ENCODE measurements at places on chromosomes 7 and 10.

DNA sequence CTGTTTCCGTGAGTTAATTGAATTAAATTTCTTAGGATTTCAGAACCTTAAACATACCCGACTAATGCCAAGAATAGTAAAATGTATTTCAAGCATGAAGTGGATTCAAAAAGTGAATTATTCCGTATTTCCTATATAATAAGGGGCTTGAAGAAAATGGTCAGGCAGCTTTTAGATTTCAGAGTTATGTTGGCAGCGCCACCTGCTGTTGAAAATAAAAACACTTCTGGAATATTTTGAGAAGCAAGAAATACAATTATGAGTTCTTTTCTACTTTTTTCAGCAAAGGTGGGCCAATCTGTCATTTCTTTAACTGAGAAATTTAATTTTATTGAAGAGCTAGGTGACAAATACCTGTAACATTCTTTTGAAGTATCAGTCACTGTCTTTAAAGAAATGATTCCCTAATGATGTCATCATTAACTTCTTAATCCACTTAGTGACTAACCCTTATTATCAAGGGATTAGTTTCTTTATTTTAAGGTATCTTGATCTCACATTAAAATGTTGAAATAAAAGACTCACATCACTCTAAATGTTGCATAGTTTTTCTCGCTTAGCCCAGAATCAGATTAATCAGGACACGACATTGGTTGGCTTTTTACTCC is 36.6 kb upstream of the AGR3 start:
- DNase-seq, result no peak

- DNase-seq, result no peak
These were observed 226.5 kb downstream of the ITGB1 start for GRCh38 chr10:32731527-32731926.

DNA sequence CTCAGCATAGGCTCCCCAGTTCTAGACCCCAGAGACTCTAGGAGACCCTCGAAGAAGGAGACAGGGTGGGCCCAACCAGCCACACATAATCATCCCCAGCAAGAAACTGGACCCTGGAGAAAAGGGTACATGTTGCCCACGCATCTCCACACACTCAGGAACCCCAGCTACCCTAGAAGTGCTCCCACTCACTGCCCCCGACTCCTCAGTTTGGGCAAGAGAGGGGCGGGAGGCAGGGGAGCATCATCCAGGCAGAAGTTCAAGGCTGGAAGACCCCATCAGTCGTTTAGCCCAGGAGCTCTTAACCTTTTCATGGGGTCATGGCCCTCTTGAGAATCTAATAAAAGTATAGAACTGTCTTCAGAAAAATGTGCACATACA is 1.8 kb upstream of the ZNF467 start:
- DNase-seq, result no peak

DNA sequence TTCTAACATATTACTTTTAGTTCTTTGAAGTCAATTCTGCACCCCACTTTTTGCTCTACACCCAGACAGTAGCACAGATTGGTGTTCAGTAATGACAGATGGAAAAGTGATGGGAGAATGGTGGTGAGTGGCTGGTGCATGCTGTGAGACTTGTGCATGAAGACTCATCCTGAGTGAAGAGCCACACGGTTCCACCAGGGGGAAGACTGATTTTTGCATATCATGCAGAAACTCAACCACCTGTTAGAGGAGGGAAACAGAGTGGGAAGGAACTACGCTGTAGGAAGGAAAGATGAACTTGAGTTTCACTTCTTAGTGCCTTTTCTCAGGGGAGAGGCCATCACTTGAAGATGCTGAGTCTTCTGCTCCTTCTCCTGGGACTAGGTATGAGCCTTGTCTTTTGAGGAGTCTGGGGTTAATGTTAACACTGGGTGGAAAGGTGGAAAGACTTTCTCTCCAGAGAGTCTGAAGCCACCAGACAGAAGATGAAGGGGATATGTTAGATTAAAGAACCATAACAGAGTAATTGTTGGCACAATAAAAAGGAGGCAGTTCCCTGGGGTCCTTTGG is 9.3 kb upstream of the PRSS1 start:
- DNase-seq, result no peak

- no peak for DNase-seq
These were observed 1.1 kb downstream of the PLEKHS1 start for GRCh38 chr10:113752553-113752952.

GRCh38 chr7:125119559-125120115 is 190.0 kb upstream of the POT1 start:
- no peak for DNase-seq

- DNase-seq, result no peak
These were observed 28.3 kb upstream of the PIP4K2A start for GRCh38 chr10:22742678-22743077.

DNA sequence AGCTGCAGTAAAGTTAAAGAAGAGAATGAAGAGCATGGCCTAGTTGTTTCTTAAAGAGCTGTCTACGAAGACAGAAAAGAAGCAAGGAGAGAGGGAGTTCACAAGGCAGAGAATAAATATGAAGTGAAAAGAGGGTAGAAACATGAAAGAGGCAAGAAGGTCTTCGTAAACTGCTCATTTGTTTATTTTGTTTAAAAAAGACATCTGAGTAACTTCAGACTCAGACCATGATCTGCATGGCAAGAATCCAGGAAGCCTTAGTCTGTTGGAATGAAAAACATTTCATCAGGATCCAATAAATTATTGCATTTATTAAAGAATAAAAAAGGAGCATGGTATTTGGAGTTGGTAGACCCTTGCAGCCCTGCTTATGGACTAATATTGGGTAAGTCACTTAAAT is 151.1 kb downstream of the SEM1 start:
- DNase-seq, result no peak

DNA sequence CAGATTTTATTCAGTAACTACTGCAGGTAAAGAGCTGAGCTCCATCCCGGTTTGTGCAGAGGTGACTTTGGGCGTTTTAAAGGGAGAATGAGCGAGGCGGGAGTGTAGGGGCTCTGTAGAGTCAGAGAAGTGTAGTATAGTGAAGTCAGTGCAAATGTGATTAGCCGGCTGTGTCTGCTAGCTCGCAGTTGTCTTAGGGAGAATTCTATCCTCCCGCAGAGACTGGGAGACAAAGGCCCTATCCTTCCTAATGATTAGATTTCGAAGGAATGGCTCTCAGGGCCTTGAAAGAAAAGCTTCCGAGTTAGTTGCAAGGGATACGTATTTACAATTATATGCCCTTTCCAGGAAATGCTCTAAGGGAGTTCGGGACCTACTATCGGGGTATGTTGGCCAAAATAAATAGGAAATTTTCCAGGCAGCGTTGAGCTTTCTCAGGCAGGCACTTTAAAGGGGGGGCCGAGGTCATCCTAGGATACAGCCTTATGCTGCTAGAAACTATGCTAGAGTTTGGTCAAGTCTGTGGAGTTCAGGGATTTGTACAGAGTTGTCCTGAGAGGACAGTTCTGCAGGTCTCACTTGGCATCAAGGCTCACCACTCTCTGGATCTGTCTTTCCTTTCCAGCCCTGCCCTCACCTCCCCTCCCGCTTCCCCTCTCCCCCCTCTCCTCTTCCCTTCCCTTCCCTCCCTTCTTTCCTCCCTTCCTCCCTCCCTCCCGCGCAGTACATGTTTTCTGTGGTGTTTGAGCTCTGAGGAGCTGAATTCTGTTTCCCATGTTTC is 825 bp downstream of the MRPL32 start:
- no peak for DNase-seq

DNA sequence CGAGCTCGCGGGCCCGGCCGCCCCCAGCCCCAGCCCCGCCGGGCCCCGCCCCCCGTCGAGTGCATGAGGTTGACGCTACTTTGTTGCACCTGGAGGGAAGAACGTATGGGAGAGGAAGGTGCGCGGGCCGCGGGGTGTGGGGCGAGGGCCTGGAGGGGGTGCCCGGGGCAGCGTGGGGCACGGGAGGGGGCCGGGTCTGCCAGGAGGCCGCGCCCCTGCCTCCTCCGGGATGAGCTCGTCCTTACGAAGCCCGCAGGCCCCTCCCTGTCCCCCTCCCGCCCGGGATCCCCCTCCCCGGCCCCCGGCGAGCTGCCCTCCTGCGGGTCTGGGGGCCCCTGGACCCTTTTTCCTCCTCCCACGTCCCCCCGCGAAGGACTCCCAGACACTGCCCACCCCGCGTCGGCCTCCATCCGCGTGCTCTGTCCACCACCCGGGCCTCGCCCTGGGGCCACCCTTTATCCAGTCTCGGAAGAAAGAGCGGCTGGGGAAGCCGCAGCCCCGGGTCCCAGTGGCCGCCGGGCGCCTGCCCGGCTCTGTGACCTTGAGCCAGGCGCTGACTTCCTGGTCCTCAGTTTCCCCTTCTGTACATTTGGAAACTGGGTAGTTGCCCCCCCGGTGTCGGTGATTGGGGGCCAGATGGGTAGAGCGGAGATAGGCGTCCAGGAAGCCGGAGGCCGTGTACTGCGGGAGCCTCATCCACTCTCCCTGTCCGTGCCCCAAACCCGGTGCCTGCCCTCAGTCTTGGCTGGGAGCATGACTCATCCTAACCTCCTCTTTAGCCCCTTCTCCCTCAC is 521 bp downstream of the LIMK1 start:
- no peak for DNase-seq

DNA sequence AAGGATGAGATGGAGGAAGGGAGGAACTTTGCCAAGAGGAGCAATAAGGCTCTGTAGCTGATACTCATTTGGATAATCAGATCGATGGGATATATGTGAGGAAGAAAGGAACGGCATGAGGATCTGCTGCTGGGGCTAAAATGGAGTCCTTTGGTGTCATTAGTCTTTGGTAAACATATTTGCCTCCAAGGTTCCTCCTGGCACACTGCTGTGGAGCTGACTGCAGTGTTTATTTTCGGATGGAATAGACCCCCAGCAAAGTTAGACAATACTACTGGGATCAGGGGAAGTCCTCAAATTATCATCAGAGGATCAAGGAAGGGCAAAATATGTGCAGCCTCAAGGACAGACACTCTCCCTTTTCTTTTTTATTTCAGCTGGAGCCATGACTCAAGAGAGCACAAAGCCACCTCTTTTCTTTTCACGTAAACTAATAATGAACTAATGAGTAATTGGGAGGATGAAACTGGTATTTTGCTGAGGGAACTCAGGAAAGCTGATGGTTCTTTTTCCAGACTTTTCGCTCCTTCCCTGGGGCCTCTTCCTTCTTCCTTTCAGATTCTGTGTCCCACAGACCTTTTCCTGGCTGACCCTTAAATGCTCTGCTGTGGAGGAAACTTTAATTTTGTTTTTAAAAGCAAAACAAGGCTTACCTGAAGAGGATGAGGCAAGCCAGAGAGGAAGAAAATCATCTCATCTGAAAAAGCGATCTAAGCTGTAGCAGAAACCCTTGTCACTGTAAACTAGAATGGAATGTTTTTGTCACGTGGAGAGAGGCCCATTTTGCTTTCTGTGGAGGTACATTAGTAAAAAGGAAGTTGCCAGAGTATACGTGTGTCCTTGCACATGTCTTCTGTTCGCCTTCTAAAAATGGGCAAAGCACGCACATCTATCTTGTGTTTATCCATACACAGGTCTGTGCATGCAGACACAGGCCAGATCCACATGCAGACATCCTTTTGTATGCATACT is 33.3 kb downstream of the LRMDA start:
- no peak for DNase-seq

- no peak for DNase-seq
These were observed 333.9 kb downstream of the ADRA2A start for GRCh38 chr10:111410740-111411139.

DNA sequence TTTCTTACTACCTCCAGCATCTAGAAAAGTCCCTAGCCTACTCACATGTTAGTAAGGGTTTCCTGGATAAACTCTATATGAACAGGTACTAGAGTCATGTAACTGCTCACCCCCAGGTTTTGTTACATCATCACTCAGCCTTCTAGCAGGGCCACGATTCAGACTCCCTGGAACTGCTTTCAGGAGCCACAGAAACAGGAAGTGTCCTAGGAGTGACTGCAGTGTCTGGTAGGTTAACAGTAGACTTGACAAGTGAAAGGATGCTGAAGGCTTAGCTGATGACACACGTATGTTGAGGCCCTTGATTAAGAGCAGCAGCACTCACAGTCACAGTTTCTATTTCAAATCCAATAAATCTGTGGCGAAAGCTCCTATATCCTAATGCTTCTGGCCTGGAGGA is 101.2 kb downstream of the DNMBP start:
- no peak for DNase-seq

DNA sequence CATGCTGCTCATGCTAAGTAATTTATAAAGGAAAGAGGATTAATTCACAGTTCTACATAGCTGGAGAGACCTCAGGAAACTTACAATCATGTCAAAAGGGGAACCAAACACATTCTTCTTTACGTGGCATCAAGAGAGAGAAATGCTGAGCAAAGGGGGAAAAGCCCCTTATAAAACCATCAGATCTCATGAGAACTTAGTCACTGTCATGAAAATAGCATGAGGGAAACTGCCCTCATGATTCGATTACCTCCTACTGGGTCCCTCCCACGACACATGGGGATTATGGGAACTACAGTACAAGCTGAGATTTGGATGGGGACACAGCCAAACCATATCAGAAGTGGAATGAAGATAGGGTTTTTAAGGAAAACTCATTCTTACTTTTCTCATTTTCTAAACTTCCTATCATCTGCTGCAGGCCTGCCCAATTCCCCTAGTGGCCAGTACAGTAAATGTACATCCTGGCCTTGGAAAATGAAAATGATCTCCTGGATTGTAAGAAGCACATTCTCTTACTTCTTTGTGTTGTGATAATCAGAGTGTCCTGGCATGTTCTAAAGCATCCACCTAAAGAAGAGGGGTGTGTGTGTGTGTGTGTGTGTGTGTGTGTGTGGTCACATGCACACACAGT is 421.5 kb downstream of the LRMDA start:
- DNase-seq, result no peak

DNA sequence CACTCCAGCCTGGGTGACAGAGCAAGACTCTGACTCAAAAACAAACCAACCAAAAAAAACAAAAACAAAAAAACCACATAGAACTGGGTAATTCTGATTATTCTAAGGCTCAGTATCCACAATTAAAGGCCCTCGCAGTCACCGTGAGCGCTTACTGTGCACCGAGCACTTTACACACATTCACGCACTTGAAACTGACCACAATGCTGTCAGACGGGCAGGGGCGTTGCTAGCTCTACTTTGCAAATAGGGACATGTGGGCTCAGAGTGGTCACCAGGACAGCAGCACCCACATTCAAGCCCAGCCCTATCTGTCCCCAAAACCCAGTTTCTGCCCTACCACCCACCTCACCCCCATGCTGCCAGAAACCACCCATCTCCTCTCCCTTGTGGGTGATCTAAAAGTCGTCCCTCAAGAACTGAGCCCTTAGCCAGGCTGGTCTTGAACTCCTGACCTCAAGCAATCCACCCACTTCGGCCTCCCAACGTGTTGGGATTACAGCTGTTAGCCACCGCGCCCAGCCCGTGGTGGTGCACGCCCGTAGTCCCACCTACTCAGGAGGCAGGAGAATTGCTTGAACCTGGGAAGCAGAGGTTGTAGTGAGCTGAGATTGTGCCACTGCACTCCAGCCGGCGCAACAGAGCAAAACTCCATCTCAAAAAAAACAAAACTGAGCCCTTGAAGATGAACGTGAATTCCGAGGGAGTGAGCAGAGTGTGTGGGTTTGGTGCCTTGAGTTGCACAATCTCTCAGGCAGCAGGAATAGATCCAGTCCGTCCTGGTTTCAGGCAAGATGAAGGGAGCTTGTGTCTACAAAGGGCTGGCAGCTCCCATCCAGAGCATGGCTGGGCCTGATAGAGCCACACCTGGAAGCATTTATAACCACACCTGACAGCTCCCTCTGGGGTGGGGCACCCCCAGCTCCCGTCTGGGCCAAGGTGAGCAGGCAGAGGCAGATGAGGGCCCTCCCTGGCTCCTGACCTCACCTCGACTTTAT is 5.4 kb upstream of the HSPB1 start:
- DNase-seq, result no peak
